Stimulated activated CD8-positive, alpha-beta memory T cell treated with anti-CD3 and anti-CD28 coated beads, Interleukin-12 subunit alpha, Interleukin-12 subunit beta, amount 100 ng/mL, for 4 hours (primary cell): ENCODE measurements at places on chromosomes 7 and 10.

GRCh38 chr10:78556705-78557432, 511.9 kb upstream of the ZMIZ1 start:
- DNase-seq = no peak

DNA sequence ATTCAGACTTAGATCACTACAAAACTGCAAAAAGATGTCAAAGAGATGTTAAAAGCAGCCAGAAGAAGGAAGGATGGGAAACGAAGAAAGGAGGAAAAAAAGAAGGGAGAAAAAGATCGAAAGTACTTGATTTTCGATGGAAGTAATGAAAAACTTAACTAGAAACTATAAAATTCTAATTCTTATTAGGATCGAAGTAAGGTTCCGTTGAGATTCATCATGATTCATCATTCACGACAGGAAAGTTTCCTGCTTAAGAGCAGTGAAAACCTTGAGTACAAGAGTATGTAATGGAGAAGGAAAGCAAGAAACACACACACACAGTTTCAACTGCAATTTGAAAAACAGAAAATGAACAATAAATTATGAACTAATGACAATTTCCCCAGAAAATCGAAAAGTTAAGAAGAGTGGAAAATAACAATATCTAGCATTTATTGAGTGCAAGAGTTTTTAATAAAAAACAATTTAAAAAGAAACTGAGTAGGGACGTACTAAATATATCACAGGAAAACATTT, 1.1 kb upstream of the ING3 start:
- DNase-seq = no peak

GRCh38 chr10:88544140-88544870, 38.8 kb downstream of the RNLS start:
- DNase-seq = no peak

GRCh38 chr10:103396789-103397087, 312 bp downstream of the PDCD11 start:
- DNase-seq = no peak

DNA sequence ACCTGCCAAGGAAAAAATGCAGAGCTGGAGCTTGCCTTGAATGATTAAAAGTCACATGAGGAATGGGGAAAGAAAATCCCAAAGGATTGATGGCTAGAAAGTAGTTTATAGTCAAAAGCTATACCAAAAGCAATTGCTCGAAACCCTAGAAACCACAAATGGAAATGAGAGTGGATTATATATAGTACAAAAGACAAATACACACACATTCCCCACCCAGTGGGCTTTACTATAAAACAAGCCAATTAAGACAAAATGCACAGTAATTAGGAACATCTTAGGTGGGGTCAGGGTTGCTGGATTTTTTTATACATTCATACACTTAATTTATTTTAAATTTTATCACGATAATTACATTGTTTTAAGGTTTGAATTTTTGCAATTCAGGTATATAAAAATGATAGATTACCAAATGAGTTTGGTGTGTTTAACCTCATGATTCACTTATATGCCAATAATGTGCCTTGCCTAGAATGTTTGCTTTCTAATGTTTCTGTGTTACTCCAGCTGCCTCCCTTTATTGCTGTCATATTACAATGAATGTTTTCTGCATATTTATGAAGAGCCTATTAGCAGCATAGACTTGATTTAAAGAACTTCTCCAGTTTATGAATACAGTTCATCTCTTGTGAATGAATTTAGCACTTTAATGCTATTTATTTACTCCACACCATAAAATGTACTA, 421.3 kb downstream of the EXOC4 start:
- DNase-seq = no peak

GRCh38 chr10:75746356-75746755, 314.9 kb downstream of the LRMDA start:
- no peak for DNase-seq

DNA sequence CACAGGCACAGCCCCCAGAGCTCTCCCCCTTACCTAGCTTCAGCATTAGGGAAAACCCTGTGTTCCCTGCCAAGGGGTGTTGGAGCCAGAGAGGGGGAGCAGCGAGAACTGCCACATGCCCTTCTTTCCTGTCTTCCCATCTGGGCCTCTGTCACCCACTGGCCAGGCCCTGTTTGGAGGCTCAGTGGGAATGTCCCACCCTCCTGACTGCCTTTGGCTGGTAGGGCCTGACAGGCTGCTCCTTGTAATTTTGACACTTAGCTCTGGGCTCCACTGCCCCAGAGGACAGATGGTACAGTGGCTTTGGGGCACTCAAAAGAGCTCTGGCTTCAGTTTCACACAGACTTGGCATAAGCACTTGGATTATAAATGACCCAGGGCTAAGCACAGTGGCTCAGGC, 50.6 kb downstream of the GRID2IP start:
- no peak for DNase-seq

GRCh38 chr10:30056281-30056680, 3.1 kb downstream of the JCAD start:
- DNase-seq = no peak

DNA sequence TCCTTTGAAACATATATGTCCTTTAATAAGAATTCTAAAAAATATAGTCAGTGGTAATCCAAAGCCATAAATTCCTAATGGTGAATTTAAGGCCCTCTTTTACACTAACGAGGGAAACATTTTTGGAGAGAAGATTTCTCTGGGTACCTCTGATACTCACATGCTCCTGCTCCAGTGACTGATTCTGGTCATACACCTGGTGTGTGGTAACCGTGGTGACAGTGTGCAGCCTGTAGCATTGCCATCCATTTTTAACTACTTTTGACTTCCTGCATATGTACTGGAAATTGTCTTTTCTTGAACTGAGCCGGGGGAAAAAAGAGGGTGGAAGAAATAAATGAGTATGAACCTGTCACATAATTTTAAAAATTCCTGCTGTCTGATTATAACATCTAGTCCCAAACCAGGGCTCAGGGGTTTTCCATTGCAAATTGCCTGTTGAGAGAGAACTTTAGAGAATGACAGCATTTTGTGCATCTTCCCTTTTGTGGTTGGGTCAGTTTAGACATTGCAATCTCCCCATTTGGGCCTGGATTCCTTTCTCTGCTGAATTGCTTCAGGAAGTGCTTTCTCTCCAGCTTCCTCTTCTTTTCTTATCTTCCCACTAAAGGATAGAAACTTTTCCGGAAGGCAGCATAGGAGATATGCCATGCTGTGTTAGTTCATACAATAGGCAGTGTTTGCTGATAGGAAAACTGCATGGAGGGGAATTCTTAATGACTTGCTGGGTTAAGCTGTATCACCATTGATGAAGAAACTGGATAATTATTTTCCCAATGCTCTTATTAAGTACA, 125.5 kb downstream of the GRM3 start:
- no peak for DNase-seq

DNA sequence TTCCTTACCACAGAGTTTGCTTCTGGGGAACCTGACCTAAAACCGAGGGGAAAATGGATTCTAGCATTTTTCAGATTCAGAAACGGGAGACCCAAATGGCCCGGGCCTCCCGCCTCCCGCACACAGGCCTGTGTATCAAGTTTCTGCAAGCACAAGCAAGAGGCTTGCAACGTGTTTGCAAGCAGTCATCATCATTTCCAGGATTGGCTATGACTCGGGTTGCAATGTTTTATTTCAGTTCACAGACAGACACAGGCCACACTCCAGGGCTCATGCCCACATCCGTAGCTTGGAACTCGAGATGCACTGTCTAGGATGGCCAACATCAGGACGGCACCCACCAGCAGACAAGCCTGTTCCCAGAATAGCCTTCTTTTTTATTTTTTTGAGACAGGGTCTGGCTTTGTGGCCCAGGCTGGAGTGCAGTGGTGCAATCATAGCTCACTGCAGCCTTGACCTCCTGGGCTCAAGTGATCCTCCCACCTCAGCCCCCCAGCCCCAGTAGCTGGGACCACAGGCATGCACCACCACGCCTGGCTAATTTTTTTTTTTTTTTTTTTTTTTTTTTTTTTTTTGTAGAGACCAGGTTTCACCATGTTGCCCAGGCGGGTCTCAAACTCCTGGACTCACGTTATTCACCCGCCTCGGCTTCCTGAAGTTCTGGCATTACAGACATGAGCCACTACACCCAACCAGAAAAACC, 68.1 kb upstream of the FOXK1 start:
- DNase-seq = no peak

DNA sequence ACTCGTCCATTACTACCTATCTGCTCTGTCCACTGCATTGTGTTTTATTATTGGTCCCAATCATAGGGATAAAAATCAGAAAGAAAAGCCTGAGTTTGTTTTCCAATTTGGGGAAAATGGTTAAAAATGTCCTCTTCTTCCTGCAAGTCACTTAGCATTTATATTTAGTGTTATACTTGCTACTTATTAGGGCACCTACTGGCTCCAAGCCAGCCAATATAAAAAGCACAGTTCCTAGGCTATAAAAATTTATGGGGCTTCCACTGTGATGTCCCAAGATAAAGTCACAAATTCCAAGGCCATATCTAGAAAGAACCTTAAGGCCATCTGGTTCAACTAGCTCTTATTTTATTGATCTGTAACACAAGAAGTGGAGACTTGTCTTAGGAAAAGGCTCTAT, 3.2 kb downstream of the SLC35B4 start:
- DNase-seq = no peak

DNA sequence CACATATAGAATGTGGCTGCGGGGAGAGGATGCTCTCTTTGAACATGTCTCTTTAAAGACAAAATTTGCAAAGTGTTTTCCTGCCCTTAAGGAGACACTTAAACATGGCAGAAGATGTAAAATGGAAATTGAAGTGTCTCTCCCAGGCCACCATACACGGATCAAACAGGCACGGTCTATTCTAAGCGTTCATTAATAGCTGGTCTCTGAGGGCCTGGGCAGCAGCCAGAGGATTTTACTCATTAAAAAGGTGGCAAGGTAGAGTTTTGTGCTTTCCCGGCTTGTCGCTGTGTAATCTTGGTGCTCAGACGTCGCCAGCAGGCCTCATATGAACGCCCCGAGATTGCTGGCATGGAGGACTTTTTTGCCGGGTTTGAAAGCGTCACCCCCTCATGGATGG, 205.5 kb downstream of the EMX2 start:
- DNase-seq = no peak

- no peak for DNase-seq
These were observed 55.3 kb downstream of the ELAPOR2 start for GRCh38 chr7:87003872-87004798.

GRCh38 chr10:95266674-95267095, 24.1 kb downstream of the PDLIM1 start:
- no peak for DNase-seq

DNA sequence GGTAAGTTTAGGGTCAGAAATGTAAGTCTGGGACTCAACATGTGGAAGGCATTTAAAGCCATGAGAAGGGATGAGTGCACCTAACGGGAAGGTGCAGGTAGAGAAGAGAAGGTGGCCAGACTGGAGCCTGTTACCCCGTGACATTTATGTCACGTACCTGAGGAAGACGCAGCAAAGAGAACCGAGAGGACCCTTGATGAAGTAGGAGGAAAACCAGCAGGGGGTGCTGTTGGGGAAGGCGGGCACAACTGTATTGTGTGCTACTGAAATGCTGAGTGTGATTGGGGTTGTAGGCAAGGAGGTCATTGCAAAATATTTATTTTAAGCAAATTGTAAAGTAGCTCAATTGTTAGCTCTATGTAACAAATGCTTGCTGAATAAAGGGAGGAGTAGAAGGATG, 338.2 kb upstream of the PRKCQ start:
- peak; percentile 40 for DNase-seq

- DNase-seq = no peak
These were observed 87.5 kb upstream of the HGF start for GRCh38 chr7:81857385-81857784.

DNA sequence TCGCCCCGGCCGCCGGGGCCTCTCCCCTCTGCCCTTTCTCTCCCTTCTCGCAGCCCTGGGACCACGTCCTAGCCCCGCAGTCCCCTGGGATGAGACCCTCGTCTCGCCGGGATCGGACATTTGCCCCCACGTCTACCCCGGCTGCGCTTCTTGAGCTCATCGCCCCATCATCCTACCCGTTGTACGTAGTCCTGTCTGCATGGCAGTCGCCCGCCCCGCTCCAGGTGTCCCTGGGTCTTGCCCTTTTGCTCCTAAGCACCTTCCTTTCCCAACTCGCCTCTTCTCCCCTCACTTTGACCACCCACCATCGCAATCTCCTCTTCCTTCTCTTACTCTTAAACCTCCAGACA, 582 bp downstream of the TPST1 start:
- no peak for DNase-seq

DNA sequence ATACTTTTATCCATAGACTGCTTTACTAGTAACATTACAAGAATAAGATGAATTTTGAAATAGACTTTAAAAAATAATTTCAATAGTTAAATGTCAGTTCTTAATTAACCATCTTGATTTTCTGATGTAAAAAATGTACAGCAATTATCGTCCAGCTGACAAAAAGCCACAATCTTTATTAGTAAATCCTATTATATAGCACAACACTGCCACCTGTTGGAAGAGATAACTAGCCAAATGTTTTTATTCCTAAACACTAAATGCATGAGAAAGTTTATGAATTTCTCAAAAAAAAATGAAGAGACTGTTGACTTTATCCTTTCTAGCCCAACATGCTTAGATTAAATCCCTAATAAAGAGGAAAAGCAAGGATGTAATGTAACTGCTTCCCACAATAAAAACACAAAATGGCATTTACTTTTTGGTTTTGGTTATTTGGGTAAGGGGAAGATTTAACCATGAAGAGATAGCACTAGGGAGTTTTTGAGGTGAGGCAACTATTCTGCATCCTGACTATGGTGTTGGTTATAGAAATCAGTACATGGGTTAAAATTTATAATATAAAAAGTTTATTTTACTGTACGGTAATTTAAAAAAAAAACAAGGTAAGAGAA, 8.0 kb downstream of the COA1 start:
- no peak for DNase-seq

GRCh38 chr10:60427709-60428386, 38.2 kb upstream of the ANK3 start:
- no peak for DNase-seq

DNA sequence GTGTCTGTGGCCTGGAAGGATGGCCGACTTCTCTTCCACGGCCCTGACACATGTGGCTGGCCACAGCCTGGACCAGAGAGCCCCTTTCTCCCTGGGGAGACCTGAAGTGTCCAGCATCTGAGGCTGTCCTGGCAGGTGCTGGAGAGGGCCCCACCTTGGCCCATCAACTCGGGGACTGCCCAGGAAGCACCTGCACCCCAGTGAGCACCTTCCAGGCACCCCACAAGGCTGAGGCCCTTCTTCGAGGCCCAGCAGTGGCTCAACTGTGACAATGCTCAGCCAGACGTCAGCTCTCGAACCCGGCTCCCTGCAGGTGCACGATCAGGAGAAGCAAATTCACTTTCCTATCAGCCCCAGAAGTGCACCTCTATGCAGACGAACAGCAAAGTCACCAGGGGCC, 24.3 kb downstream of the RGS10 start:
- no peak for DNase-seq

- peak; percentile 0 for DNase-seq
These were observed 5.7 kb downstream of the AUTS2 start for GRCh38 chr7:69603937-69604494.

- no peak for DNase-seq
These were observed 21.5 kb downstream of the CTAGE6 start for GRCh38 chr7:143735962-143736361.

GRCh38 chr7:41889040-41889439, 186.2 kb upstream of the INHBA start:
- DNase-seq = no peak
